ENCODE measurements at places on chromosomes 5 and 9.

DNA sequence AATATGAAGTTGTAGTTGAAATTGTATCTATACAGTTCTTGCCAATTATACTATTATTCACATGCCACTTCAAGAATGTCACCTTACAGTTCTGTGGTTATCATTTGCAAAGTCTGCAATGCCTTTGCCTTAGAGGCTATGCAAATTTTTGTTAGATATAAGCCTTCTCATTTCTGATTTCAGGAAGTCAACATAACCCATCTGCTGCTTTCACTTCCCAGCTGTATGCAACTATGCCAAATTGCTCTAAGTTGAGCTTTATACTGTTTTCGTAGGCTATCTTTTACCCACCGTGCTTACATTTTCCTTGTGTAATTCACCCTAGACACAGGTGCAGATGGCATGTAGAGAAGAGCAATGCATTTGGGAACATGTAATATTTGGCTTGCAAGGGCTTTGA lies 1083.0 kb downstream of the CDH9 start:
- DNase-seq, result no peak

DNA sequence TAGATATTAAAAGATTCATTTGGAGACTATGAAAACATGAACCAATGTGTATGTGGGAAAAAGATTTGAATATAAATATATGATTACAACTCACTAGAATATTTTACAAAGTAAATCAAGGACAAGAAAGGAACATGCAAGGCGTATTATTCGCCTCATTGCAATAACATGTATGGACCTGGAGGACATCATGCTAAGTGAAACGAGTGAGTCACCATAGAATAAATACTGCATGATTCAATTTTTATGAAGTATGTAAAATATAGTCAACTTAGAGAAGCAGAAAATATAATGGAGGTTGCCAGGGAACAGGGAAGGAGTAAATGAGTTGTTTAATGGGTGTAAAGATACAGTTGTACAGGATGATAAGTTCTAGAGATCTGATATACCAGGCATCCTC lies 4.9 kb downstream of the TXNDC8 start:
- no peak for DNase-seq

GRCh38 chr9:133098871-133099270 lies 22.2 kb downstream of the RALGDS start:
- no peak for DNase-seq

DNA sequence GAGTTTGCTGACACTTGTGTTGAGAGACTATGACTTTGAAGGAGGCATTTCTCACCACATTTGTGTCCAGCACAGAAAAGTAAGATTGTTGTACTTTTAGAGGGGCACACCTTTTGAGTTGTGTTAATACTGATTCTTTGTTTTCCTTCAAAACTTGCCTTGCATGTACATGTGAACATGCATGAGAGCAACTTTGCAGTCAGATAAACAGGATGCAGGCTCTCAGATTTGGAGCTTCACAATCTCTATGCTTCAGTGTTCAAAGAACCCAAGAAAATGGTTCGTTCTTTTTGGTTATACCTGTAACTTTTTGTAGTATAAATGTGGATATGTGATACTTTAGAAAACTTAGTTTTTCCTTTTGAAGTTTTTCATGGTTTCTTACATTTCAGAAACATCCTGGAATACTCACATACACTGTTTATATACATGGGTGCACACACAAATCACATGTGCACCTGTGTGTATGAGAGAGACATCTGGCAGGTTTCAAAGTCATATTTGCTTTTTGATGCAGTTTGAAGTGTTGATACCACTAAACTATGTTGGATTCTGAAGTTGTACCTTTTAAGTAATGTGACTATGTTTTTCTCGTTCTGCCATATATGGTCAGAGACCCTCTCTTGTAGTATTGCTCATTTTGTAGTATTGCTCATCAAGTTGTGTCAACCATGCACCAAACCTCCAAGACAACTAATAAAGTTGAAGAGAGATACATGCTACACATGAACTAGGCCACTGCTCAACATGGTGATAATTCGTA lies 190.7 kb downstream of the CD180 start:
- DNase-seq, result no peak

DNA sequence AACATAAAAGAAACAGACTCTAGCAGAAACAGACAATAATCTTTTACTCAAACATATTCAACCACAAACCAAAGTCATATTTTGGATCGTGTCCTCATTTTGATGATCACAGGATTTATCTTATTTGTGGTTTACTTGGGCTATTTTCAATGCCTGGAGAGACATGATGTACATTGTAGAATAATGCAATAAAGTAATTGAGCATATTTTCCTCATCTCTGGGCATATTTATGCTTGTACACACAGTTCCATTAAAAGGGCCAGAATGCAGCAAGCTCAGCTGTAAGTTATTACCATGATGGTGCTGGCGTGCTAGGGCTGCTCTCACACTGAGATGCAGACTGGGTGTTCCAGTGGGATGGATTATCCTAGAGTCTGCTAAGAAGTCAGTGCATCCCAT lies 456.7 kb downstream of the TLE4 start:
- no peak for DNase-seq

GRCh38 chr5:67896930-67897313 lies 318.6 kb upstream of the PIK3R1 start:
- DNase-seq, result no peak

DNA sequence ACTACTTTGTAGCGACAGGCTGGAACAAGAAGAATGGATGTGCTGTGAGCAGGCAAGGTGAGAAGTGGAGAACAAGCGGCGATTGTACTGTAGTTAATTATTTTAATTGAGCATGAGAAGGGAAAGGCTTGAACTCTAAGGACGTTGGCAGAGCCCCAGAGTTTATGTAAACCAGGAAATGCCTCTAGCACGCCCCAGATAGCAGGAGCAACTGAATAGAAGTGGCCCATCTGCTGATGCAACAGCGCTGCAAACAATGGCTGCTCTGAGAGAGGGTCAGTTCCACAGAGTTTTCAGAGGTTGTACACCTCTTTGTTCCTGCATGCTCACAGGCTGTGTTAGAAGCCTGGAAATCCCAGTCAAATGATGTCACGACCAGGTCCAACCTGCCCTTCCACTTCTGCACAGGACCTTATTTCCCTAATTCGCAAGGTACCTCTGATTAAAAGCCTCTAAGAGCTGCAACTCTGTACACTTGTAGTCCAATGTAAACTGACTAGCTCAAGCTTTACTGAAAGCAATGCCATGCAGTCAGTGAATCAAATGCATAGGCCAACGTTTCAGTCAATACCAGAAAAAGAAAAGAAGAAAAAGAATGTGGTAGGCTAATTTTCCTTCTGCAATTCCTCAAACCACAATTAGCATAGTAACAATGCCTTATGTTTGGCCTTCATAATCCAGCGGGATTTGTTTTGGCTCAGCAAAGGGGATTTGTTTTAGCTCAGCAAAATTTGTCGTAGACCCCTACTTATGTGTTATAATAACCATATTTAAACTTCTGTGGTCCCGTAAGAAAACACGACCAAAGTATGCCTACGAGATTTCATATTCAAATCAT lies 119.6 kb upstream of the RETREG1 start:
- DNase-seq, result no peak

DNA sequence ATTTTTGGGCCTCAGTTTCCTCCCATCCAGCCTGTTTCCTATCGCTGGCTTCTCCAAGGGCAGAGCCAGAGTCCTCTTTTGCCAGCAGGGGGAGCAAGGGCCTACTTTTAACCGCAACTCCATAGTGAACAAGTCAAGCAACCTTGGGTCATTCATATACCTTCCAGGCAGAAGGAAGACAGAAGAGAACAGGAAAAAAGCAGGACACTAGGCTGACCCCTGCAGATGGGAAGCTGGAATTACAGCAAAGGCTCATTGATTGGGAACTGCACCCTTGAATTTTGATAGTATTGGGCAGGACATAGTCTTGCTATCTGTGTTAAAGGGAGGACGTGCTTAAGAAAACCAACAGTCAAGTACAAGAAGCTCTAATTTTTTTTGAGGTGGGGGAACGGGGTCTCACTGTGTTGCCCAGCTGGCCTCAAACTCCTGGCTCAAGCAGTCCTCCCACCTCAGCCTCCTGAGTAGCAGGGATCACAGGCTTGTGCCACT lies 30.1 kb downstream of the QRFP start:
- no peak for DNase-seq

DNA sequence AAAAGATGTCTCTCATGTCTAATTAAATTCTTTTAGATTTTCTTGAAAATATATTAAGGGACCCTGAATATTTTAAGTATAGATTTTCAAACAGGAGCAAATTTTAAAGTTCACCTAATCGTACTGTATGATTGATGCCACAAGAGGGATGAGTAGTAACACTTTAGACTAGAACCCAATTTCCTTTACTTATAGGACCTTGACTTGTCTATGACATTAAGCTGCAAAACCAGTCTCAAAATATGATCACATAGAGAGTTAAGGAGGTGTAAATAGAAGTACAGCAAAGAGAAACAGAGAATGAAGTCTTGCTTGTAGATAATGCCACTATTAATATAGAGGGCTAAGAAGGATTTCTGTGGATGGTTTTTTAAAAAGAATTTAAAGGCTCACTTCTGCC lies 312.9 kb upstream of the PRR16 start:
- DNase-seq, result no peak

- no peak for DNase-seq
Measured at GRCh38 chr5:54521856-54522479, 4.4 kb downstream of the SNX18 start.

DNA sequence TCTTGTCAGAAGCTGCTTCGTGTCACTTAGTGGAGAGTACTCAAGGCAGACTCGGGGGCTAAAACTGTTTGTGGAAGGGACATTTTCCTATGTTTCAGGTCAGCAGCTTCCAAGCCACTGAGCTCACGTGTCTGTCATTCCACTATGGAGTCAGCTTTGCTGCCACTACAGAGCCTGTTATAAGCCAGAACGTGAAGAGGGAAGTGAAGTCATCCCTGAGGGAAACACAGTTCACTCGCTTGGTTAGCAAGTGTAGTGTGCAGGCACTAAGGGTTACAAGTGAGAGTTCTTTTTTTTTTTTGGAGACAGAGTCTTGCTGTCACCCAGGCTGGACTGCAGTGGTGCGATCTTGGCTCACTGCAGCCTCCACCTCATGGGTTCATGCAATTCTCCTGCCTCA lies 24.5 kb upstream of the LTC4S start:
- no peak for DNase-seq

GRCh38 chr5:116272281-116272941 lies 187.6 kb downstream of the COMMD10 start:
- DNase-seq, result no peak

GRCh38 chr9:114231719-114232449 lies 76.5 kb downstream of the COL27A1 start:
- DNase-seq, result no peak

GRCh38 chr5:2752821-2753439 lies 1.5 kb upstream of the IRX2 start:
- no peak for DNase-seq

DNA sequence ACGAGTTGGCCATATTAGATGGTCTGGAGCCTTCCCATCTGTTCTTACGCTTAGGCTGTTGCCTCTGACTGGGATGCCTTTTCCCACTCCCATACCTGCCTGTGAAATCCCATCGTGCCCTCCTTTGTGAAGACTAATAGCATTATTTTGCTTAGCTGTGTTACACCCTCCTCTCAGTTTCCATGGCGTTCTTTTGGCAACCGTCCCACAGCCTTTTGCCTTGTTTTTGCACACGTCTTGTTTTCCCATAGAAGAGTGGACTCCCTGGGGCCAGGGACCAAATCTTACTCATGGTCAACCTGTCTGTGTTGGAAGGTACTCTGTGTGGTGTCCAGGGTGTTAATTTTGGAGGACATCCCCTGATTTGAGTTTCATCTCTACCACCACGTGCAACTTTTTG lies 242.1 kb downstream of the HSPA4 start:
- no peak for DNase-seq
